ENCODE measurements at places on chromosomes 5 and 9. TPM values are rescaled to one million over a fixed set of nuclear protein-coding genes. Genes with fewer than 3 reads are reported as not detected.
A peak's percentile ranks its signal among the peaks of the same experiment; 100 is the strongest.

DNA sequence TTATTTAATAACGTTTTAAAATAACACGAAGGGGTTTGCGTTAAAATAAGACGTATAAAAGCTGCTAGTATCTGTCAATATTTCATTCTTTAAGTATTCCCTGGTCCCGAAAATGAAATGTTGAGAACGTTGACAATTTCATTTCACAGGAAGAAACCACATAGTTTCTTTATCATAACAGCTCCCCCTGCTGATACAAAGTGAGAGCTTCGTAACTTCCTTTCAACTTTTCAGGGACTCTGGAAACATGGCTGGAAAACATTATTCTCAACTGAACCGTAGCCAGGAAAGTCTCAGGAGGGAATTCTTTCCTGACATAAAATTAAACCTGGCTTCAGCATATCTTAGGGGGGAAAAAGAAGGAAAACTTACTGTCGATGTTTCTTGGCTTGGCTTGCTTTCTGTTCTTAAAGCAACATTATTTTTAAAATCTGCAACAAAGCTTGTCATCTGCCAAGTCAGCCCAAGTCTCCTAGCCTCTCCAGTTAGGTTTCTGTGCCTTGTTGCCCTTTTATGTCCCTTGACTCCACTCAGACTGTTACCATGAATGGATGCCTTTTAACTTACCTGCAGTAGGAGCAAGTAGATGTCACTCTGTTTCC lies 122.9 kb upstream of the DAB2 start:
- peak; percentile 73 for DNase-seq

- peak; percentile 80 for DNase-seq
Measured at GRCh38 chr5:56910210-56910965, 992 bp downstream of the SETD9 start.

- no peak for DNase-seq
Measured at GRCh38 chr9:123336959-123337358, 19.0 kb upstream of the CRB2 start.

- DNase-seq = no peak
Measured at GRCh38 chr5:124393584-124394379, 352.7 kb downstream of the ZNF608 start.

DNA sequence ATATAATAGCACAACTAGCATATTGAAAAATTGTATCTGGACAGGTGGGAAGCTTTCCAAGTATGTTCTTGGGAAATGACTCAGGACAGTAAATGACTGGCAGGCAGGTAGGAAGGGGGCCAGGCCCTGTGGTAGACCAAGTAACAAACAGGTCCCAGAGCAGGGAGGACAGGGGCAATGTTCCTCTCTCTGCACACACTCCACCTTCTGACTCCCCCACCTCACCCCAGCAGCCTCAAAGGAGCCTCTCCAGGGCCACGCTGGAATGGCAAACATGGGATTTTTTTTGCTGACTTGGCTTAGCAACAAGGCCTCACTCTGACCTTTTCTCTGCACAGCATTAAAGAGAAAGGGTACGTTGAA lies 31.1 kb upstream of the IQGAP2 start:
- no peak for DNase-seq

- no peak for DNase-seq
Measured at GRCh38 chr9:81858657-81859430, 69.4 kb upstream of the SPATA31D4 start.

- no peak for DNase-seq
Measured at GRCh38 chr5:115460472-115460871, 84.1 kb downstream of the FEM1C start.

DNA sequence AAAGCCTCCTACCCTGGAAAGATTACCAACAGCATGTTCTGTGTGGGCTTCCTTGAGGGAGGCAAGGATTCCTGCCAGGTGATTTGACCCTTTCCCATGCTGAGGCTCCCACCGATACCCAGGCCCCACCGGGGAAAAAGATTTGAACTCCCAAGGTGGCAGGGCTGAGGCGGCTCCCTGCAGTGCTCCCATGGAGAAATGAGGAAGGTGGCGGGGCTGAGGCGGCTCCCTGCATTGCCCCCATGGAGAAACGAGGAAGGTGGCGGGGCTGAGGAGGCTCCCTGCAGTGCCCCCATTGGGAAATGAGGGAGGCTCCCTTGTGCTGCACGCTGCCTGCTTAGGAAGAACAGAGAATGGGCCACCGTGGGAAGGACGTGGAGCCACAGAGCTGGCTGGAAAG lies 3.2 kb downstream of the PRSS3 start:
- no peak for DNase-seq

- no peak for DNase-seq
Measured at GRCh38 chr5:77791356-77791755, 15.2 kb upstream of the TBCA start.

DNA sequence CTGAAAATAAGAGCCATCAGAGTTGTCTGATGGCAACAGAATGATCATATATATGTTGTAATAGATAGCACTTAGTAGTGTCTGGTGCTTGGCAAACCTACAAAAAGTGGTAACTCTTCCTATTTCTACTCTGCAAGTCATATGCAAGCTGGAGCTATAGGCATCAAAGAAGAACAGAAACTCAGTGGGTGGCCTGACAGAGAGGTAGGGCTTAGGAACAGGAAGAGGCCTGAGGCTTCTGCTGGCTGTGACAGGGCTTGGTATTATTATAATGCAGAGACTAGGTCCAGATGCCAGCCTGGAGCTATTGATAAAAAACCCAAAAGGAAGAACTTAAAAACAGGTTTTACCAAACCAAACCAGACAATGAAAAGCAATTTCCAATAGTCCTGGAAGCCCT lies 4.4 kb upstream of the DIAPH1 start:
- peak; percentile 51 for DNase-seq

DNA sequence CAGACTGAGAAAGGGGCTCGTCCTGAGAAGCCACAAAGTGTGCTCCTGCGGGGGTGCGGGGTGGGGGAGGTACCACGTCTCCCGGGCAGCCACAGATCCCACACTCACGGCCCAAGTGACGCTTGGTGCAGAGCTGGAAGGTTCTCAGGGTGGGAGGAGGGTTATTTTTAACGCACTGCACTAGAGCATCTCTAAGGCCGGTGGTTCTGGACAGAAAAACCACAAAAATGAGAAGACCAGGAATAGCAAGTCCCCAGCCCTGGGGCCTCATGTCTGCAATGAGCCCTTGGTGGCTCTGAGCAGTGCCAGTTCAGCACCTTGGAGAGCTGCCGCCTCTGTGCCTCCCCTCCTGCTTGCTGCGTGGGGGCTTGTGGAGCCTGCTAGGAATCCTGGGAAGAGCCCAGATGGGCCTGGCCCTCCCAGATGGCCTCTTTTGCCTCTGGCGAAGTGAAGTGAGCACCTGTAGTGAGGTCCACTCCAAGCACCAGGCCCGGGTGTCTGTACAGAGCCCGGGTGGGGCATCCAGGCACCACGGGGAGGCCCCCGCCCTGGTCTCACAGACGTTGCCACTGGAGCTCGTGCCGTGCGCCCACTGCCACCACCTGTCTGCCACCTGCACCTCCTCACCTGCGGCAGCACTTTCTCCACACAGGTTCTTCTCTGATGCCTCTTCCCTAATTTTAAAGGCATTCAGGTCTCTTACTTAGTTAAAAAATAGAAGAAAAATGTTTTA lies 48.9 kb upstream of the CACNA1B start:
- DNase-seq = peak; percentile 61

GRCh38 chr9:133366435-133366834 lies 9.4 kb downstream of the SURF4 start:
- no peak for DNase-seq

GRCh38 chr5:53575831-53576230 lies 15.4 kb downstream of the NDUFS4 start:
- no peak for DNase-seq

GRCh38 chr9:677461-678097 lies 163.9 kb upstream of the DMRT1 start:
- no peak for DNase-seq

DNA sequence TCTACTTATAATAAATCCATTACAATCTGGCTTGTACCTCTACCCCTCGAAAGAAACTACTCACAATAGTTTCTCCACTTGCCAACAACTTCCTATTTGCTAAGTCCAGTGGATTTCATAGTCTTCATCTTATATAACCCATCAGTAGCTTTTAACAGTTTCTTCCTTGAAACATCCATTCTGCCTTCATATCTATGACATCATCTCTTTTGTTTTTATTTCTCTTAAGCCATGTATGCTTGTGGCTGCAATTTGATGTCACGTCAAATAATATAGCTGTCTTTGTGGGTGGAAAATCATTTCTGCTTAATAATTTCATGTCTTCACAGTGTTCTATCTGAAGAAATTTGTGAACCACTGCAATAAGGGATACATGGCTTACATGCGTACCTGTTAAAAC lies 77.5 kb upstream of the GRHPR start:
- no peak for DNase-seq

- DNase-seq = no peak
Measured at GRCh38 chr5:45695804-45696156, 400 bp downstream of the HCN1 start.

DNA sequence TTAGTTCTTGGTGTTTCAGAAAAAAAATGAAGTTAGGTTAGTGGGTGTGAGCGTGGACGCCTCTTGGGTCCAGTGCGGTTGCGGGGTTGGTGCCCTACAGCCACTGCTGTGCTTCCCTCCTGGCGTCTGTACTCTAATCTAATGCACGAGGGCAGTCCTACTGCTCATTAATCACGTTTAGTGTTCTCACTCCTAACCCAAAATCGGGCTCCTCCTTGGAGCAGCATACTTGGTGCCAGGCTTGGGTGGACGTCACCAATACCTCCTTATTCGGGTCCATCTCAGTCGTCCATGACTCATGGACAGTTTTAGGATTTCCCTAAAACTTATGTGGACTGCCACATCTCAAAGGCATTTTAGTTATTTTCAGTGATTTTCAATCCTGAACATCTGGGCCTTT lies 41.6 kb downstream of the TRIO start:
- no peak for DNase-seq

DNA sequence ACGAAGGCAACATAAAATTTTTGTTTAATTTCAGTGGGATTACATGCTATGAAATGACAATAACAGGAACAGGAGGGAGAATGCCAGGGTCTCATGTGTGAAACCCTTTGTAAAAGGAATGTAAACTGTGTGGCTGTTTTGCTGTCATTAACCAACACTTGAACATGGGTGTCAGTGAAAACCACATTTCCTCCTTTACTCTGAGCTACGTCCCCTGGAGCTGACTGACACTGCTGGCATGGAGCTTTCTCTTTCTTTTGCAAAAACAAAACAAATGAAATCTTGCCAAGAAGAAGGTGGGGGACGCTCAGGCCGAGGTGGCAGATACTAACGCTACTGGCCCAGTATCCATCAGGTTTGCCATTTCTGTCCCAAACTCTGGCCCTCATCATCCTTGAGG lies 121.4 kb downstream of the DMRT2 start:
- no peak for DNase-seq

DNA sequence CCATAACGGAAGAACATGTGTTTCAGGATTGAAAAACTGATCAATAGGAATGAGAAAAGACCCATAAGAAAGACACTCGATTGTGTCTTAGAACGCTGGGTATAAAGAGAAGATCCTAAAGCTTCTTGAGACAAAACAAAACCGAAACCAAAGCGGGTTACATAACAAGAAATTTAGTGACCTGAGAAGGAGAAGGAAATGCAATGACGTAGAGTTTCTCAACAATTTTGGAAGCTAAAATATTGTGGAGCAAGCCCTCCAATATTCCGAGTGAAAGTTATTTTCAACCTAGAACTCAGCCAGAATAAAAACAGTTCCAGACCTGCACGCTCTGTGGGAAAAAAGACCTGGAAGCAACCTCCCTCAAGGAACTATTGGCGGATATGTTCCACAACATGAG lies 81.9 kb upstream of the FREM1 start:
- DNase-seq = peak; percentile 53

DNA sequence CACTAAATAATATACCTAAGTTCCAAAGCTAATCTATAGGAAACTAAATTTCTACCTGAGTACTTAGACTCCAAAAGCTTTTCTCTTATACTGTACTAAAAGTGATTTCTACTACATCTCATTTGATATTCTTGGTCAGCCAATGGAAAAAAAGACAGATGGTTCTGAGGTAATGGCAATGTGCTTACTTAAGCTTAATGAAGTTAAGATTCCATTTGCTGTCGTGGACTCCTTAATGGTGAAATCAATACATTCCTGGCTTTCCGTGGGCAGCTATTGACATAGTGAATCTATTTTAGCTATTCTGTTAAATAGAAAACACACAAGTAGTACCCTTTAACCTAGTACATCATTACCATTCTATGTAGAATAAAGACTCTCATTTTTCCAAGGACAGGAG lies 1825.6 kb upstream of the CDH9 start:
- no peak for DNase-seq

DNA sequence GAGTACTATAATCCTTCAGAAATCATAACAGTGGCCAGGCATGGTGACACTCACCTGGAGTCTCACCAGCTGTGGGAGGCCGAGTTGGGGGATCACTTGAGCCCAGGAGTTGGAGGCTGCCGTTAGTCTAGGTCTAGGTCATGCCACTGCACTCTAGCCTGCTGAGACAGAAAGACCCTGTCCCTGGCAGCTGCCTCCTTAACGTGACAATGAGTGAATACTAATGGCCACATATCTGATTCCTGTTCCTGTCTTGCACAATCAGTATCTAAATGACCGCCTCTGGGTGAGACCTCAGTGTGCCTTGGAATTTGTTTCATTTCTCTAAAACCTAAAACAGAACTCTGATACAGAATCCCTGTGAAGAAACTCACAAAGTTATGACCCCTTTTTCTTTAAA lies 131.0 kb upstream of the DAB2 start:
- DNase-seq = no peak

GRCh38 chr5:76467216-76467615 lies 64.1 kb downstream of the IQGAP2 start:
- DNase-seq = no peak

DNA sequence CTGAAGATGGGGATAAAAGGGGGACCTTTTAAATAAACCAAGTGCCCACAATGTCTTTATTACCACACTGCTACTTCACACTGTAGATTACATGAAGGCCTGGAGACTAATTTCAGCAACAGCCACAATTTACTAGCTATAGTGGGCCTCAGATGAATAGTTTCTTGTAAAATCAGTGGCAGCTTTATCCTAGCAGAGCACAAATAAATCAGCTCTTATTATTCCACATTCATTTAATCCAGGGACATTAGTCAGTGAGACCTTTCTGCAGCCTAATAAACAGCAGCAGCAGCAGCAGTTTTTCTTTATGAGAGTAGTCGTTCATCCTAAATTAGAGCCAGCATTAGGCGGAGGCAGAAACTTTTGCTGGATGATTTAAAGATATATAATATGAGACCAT lies 542.3 kb downstream of the PSAT1 start:
- no peak for DNase-seq

Gene ANKRD34B
- total RNA-seq = not detected

Gene FCN2
- total RNA-seq = not detected

Gene PCDHA2
- not detected for total RNA-seq

Gene PNPLA7
- total RNA-seq = 3.3 TPM

Gene CD274
- total RNA-seq = 0.29 TPM

Gene PKD2L2
- not detected for total RNA-seq

Gene IL31RA
- not detected for total RNA-seq

Gene FOXD4L6
- 0.30 TPM for total RNA-seq

Gene NUTM2G
- not detected for total RNA-seq

Gene BSPRY
- total RNA-seq = not detected

Gene TAF11L5
- not detected for total RNA-seq

Gene CDO1
- not detected for total RNA-seq

Gene CCDC112
- total RNA-seq = 8.0 TPM

Gene CDH10
- not detected for total RNA-seq

Gene KCTD16
- 0.11 TPM for total RNA-seq

Gene DTWD2
- 5.8 TPM for total RNA-seq

Gene HAPLN1
- total RNA-seq = not detected

Gene HEMGN
- not detected for total RNA-seq

Gene RMRP
- total RNA-seq = 23,349 TPM

Measured in Karpas-422 (cell line).